Keratinocyte (primary cell): ENCODE measurements at places on chromosomes 6 and 20. TPM values are rescaled to one million over a fixed set of nuclear protein-coding genes. Genes with fewer than 3 reads are reported as not detected.

Gene HLA-DMA
- polyA plus RNA-seq = 1.9 to 4.5 TPM (median 2.6 TPM) in 3 replicates

Gene PAK5
- polyA plus RNA-seq = 0.01 TPM in 2 of 3 replicates, not detected in the other

Gene ENPP5
- polyA plus RNA-seq = 0.02 to 0.10 TPM (median 0.07 TPM) in 3 replicates

Gene PARD6B
- polyA plus RNA-seq = 1.4 to 2.0 TPM (median 1.4 TPM) in 3 replicates

Gene DAAM2
- 0.01 TPM in 1 of 3 replicates, not detected in the others for polyA plus RNA-seq

Gene ZC3H12D
- polyA plus RNA-seq = 0.03 to 0.04 TPM in 2 of 3 replicates, not detected in the other

Gene AKAP12
- polyA plus RNA-seq = 0.27 to 2.9 TPM (median 0.56 TPM) in 3 replicates

Gene FAM83C
- 12.4 to 23.0 TPM (median 12.6 TPM) in 3 replicates for polyA plus RNA-seq

Gene PGC
- polyA plus RNA-seq = not detected in 3 replicates

Gene HLA-DPB1
- 0.13 to 0.26 TPM in 2 of 3 replicates, not detected in the other for polyA plus RNA-seq

Gene TTPAL
- 15.1 to 24.9 TPM (median 20.0 TPM) in 3 replicates for polyA plus RNA-seq

Gene TRIM40
- polyA plus RNA-seq = not detected in 3 replicates
